ENCODE measurements at places on chromosomes 6 and 20.

DNA sequence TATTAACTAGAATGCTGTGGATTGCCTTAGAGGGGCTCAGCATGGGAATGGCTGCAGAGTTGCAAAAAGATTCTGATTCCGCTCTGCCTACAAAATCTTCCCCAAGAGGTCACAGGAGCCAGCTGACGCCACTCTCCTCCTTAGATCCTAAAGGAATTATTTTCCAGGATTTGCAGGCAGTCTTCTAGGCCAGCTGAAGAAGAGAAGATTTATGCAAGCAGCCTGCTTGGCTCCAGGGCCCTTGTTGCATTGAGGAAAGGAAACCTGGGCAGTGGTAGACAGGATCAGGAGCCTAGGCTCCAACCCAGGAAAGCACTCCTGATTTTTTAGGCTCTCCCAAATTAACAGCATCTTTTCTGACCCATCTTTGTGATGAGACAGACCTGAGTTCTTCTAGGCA, 245.8 kb downstream of the PKHD1 start:
- DNase-seq, result no peak

DNA sequence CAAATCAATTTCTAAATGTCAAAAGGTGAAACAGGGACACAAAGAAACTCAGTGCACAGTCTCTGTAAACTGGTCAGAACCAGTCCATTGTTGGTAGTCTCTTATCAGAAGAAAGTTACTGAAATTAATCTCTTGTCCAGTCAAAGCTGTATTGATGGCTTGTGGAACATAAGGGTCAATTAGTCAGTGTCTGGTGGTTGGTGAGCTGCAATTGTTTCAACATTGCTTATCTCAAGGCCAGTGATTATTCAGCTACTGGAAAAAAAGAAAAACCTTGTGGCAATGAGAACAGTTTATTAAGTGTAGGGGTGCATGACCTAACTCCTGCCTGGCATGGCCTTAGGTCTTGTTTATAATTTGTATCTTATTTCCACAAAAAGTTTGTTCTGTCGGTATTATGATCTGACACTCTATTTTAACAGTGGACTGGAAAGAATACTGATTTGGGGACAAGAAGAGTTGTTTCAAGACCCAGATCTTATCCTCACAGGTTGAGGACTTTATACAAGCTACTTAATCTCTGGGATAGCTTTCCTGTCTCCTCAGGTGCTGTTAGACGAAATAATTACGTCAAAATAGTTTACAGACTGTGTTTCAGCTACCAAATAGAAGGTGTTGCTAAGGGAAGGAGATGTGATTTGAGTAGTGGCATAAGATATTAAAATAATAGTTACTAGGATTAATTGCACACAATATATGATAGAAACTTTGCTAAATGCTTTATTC, 520.0 kb upstream of the IRAK1BP1 start:
- DNase-seq, result no peak

- DNase-seq, result no peak
These were observed 180.3 kb upstream of the ZNF217 start for GRCh38 chr20:53773792-53774401.

GRCh38 chr6:156806155-156806554, 29.0 kb downstream of the ARID1B start:
- no peak for DNase-seq

DNA sequence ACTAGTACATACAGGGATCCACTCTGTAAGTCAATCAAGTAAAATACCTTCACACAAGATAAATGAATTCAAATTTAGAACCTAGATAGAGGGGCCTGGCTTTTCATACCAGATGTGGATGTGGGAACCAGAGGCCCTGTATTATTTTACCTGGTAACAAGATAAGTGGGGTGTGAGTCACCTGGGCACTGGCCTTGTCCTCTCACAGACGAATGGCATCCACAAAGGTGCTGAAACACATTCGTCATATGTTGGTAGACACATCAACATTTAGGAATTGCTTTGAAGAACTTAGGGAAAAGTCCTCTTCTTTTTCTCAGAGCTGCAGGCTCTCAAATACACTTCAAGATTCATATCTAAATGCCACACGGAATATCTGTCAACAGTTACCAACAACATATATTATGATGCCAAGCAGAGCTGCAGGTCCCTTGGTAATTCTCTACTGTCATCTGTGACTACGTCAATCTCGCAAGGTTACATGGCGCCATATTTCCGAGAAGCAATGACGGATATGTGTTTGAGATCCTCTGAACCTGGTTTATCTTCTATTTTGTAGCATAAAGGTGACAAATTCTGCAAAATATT, 618.6 kb downstream of the EPM2A start:
- DNase-seq, result no peak

DNA sequence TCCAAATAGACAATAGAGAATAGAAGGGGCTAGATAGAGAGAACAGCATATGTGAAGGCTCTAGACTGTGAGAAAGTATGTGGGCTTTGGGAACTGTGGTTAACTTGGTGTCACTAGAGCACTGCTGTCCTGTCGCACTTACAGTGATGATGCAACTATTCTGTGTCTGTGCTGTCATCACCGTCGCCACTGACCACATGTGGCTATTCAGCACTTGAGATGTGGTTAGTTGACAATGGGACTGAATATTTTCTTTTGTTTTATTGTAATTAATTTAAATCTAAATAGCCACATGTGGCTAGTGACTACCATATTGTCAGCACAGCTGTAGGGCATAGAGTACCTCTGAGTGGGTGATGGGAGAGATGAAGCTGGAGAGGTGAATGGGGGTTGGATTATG, 39.0 kb upstream of the IFNGR1 start:
- DNase-seq, result no peak

- DNase-seq, result peak; percentile 34
These were observed 122.8 kb downstream of the ALDH8A1 start for GRCh38 chr6:134826889-134827737.

- DNase-seq, result no peak
These were observed 34.0 kb downstream of the PNLDC1 start for GRCh38 chr6:159833997-159834603.

DNA sequence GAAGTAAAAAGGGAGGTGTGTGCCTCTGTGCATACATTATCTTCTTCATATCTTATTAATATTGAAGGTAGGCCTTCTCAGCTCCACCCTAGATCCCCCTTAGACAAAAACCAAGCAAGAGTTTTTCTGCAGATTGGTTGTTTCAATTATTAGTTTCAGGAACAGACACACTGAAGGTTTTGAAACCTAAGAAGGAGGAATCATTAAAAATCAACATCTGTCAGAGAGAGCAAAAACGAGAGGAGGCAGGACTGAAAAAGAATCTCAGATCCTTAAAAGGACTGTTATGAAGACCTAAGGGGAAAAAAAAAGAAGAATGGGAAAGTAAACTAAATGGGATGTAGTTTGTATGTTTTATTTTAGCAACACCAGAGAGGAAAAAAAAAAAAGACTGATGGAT, 560.8 kb upstream of the JAG1 start:
- no peak for DNase-seq

- DNase-seq, result no peak
These were observed 101.8 kb downstream of the KLHL32 start for GRCh38 chr6:97026298-97026697.

GRCh38 chr6:134047673-134048072, 4.8 kb downstream of the SLC2A12 start:
- DNase-seq, result no peak
